Lower leg skin (tissue), 4 donors: ENCODE measurements at places on chromosomes 5 and 9.
A peak's percentile ranks its signal among the peaks of the same experiment; 100 is the strongest.

DNA sequence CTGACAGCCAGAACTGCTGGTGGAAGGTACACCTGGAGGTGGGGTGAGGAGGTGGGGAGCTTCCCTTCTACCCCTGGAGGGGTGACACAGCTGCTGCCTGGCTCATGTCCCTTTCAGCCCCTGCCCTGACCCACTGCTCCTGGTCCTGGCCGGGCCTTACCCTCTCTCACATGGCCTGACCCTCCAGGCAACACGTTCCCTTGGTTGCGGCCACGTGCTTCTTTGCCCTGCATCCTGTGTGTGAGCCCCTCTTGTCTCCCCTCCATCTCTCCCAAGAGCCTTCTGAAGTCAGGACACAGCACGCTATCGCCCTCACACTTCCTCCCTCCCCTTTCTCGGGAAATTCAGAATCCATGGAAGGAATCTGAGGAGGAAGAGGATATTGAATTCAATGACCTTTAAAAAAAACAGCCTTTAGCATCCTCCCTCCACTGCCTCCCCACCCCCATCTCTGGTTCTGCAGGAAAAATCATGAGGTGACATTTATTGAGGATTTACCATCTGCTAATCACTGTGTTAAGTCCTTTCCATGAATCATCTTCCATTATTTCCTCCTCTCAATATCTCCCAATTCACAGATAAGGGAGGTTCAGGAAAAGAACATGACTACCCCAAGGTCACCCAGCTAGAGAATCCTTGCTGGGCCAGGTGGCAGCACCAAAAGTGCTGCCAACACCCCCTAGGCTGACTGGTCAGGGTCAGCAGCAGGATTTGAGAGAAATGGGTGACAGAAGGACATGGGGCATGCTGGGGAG is 8.3 kb downstream of the AQP3 start:
- no peak for DNase-seq

DNA sequence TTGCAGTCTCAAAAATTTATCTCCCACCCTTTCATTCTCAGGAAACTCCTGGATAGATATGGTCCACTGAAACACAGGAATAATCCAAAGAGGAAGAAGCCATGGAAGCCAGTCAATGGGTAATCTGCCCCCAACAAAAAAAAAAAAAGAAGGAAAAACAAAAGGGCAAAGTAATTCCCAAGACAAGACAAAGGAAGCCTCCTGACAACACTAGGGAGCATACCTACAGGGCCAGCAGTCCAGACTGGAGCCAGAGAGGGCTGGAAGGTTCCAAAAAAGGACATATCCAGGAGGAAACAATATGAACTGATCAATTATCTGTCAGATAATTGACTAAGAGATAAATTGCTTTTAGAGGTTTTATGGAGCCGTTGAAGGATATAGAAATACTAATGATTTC is 12.9 kb downstream of the FNIP1 start:
- no peak for DNase-seq

- DNase-seq, result no peak
These were observed 55.7 kb downstream of the GGTA1 start for GRCh38 chr9:121443981-121444380.

- no peak for DNase-seq
These were observed 25.8 kb downstream of the CAST start for GRCh38 chr5:96687812-96688453.

DNA sequence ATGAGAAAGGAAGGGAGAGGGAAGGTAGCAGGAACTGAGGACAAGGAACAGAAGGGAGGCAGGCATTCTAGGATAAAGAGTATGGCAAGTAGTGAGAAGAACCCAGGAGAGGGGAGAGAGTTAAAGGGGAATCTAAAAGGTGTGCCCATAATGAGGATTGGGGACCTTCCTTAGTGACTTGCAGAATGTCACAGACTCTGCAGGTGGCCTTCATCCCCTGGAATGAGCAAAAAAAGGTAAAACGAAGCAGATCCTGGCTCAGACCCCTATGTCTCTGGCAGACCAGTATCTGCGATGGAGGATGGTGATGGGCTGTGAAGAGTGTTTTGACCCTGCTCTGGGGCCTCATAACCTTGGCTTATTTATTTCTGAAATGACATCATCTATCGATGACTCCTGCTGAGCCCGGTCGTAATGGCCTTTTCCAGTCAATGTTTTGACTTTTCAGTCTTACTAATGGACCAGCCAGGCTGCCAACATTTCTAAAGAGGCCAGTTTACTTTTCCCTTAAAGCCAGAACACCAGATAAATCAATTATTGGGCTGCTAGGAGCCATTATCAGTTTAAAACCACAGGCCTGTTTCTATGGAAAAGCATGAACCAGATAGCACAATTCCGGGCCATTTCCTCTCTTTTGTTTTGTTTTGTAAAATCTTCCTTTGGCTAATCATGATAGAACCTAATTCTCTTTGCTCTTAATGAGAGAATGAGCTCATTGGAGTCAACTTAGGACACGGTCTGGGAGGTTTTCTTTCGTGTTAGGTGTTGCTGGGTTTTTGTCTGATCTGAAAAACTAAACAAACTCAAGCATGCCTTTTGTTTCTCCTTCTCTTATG is 3.1 kb downstream of the TMOD1 start:
- DNase-seq, result no peak

DNA sequence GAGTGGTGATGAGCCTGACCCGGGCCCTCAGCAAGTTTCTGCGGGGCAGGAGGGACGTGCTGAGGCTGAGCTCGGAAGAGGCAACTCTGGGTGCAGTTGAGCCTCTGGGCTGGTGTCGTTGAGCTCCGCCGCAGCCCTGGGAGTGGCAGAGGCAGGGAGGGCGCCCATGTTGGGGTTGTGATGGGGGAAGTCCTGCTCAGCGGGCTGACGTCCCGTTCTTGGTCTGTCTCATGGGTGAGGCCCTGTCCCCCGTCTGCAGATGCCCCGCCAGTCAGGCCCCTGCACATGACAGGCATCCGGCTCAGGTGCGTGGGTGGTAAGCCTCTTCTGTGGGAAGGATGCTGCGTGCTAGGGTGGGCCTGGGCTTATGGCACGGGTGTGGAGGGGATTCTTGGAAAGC is 64.3 kb downstream of the RXRA start:
- DNase-seq, result no peak

DNA sequence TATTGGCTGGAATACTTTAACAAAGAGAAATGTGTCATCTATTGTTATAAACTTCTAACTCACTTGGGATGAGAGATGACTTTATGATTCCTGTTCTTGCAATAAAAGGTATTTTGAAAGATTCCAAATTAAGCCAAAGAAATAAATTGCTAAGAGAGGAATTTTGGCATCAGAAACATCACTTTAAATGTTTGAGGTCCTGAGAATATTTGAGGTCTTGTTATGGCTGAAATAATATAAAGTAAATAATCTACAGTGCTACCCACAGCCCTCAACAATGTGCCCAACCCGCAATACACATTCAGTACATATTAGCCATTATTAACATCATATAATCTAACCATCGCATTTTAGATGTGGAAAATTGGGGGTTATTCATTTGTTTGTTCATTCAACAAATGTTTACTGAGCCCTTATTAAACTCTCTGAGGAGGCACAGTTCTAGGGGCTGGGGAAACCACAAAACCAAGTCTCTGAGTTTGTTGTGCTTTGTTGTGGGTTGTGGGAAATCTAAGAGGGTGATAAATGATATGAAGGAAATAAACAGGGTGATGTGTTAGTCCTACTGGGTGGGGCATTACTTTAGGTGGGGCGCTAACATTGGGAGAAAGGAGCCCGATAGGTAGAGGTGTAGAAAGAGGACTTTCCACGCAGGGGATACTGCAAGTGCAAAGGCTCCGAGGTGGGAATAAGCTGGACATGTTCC is 135.2 kb upstream of the CLINT1 start:
- no peak for DNase-seq

GRCh38 chr5:141431286-141431685 is 979 bp downstream of the PCDHGA12 start:
- no peak for DNase-seq

- no peak for DNase-seq
These were observed 34.1 kb upstream of the IL31RA start for GRCh38 chr5:55817030-55817429.

- DNase-seq, result no peak
These were observed 398.0 kb downstream of the ADGRV1 start for GRCh38 chr5:90956511-90957097.

DNA sequence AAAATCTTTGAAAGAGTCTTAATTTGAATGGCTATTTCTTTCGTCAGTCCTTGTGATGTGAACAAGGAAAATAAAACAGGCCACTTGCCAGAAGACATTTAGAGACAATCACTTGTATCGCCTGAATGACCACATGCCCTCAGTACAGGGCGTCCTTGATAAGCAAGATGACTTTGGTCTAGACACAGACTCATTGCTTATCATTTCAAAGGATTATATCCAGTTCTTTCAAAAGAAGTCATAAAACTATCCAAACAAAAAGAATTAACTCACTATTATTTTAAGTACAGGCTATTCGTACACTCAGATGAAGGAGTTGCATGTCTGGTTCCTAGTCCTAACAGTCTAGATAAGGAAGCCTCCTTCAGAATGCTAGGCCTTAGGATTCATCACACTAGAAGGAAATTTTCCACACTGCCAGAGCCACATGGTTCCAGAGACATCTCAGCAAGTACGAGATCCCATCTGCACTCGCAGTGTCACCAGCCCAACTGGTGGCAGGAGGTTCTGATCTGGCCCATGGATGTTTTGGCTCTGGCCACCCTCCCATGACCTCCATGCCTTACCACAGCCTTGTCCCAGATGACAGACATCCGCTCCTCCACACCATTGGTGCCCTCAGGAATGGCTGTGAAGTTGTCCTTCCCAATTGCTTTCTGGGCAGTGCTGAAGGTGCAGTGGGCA is 109.6 kb downstream of the DPYSL3 start:
- no peak for DNase-seq

DNA sequence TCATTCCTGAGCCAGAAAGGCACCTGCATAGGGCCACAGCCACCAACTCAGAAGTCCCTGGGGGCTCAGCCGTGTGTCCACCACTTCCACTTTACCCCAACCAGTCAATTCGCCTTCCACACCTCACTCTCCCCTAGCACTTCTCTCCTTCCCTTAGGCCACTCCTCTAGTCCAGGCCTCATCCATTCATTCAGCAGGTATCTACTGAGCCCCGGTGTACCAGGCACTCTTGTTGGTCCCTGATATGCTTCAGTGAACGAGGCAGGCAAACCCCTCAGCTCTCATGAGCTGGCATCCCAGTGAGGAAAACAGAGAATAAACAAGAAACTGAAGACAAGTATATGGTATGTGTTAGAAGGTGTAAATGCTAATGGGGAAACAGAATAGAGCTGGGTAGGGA is 28.7 kb downstream of the NDUFA8 start:
- DNase-seq, result no peak

GRCh38 chr5:93163010-93163663 is 417.9 kb downstream of the NR2F1-AS1 start:
- no peak for DNase-seq

- no peak for DNase-seq
These were observed 259.7 kb upstream of the MSX2 start for GRCh38 chr5:174464504-174465165.

- DNase-seq, result no peak
These were observed at the start of gene PFN3 for GRCh38 chr5:177399997-177400868. PFN3 (minus strand) TSS chr5:177400661; CDS start chr5:177400576, 85 bp downstream.

GRCh38 chr9:115694991-115695390 is 458.6 kb upstream of the PAPPA start:
- no peak for DNase-seq

DNA sequence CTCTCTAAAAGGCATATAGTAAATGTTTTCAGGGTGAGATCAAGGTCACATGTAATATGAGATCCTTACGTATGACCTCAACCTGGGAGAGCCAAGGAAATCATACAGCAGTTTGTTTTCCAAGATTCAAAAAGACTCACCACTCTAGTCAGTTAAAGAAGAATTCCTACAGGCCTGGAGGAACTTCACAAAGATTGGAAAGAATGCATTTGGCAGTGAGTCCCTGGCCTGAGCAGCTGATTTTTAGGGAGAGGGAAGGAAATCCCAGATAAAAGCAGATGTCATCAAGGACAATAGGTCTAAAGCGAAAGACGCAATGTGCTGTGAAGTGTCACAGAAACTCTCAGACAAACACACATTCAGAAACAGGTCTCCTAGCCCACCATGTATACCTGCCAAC is 424.0 kb upstream of the ZNF462 start:
- DNase-seq, result no peak

- DNase-seq, result peak; percentile 62
These were observed 20.6 kb downstream of the TPPP start for GRCh38 chr5:672329-673160.

DNA sequence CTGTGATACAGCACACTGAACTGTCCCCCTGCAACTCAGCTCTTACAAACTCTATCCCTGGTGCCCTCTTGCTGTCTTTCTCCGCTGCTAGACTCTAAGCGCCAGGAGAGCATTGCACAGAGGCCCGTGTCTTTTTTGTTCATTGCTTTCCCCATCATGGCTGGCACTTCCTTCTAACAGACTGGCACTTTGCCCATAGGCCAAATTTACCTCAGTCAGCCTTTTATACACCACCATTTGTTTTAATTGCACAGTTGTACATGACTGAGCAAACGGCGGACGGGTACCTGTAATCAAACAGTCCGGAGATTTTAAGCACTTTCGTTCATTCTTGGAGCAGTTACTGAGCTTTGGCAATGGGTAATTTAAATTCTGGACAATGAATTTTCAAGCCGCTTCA is 102.2 kb upstream of the CLINT1 start:
- DNase-seq, result no peak

DNA sequence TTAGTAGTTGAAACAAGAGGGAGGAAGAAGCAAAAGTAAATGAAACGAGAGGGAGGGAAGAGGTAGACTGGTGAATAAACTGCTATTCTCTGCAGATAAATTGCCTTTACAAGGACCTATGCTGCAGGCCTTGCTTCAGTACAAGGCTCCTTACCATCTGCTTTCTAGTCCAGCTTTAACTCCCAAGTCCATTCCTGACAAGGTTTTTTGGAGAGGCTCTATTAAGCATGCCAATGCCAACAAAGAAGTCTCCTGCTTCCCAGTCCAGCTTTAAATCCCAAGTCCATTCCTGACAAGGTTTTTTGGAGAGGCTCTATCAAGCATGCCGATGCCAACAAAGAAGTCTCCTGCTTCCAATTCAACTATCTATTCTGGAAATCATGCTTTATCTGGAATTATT is 244.9 kb downstream of the GABRB2 start:
- DNase-seq, result no peak

DNA sequence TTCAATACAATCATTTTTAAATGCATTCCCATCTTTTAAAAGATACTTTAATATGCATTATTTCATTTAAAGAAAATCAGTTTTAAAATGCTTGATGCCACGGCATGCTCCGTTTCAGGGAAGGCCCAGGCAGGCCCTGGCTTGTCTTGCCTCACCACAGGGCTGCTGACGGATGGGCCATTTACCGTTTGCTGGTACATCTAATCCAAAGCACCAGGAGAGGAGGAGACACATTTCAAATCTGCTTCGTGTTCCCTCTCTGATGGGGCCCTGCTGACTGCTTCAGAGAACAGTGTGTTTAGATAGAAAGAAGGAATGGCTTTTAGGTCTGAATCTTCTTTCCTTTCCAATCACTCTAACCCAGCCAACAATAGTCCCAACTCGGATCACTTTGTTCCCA is 185.2 kb downstream of the DCP2 start:
- peak; percentile 43 for DNase-seq

GRCh38 chr5:178499352-178499751 is 90.8 kb downstream of the COL23A1 start:
- DNase-seq, result no peak
